ENCODE measurements at places on chromosomes 11 and 22.
A peak's percentile ranks its signal among the peaks of the same experiment; 100 is the strongest.

DNA sequence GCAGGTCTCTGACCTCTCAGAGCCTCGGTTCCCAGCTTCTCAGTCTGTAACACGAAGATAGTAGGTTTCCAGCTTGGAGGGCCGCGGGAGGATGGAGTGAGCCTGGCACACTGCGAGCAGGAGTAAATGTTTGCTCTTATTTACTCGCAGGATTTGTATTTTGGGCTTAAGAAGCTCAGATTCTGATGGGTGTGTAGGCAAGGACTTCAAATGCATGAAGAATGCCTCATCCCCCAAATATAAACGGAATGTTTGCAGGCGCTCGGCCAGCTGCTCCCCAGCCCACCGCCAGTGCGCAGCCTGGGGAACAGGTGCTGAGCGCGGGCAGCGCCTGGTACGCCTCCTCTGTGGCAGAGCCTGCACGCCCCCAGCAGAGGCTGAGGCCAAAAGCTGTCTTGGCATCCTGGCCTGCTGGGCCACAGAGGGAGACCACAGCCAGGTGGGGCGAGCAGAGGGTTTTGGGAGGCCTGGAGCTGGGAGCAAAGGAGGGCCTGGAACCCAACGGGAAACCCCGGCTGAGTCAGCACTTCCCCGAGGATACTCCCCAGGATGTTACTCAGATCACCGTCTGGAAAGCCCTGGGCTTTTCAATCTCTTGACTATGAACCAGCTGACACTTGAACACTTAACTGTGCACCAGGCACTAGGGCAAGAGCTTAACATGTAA lies 9.4 kb downstream of the EHD1 start:
- DNase-seq, result no peak

- no peak for DNase-seq
Measured at GRCh38 chr11:27254744-27255446, 108.1 kb downstream of the CCDC34 start.

DNA sequence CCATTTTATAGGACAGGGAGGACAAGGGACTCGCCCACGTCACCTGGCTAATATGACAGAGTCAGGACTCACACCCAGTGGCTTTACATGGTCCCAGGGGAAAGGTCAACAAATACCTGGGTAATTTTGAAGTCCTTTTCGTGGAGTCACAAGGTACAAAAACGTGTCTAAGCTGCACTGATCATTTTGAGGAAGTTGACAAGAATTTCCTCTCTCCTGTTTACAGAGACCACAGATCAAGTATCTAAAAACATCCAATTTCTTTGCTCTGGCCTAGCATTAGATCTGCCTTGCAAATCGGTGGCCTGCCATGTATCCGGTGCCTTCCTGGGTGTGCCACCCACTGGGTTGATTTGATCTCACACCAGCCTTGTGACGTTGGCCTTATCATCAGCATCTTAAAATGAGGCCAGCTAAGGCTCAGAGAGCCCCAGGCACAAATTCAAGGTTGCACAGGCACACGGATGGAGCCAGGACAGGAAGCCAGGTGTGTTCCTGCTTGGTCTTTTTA lies 17.6 kb downstream of the GDPD5 start:
- no peak for DNase-seq

GRCh38 chr11:102325088-102325487 lies 7.8 kb downstream of the BIRC3 start:
- no peak for DNase-seq

DNA sequence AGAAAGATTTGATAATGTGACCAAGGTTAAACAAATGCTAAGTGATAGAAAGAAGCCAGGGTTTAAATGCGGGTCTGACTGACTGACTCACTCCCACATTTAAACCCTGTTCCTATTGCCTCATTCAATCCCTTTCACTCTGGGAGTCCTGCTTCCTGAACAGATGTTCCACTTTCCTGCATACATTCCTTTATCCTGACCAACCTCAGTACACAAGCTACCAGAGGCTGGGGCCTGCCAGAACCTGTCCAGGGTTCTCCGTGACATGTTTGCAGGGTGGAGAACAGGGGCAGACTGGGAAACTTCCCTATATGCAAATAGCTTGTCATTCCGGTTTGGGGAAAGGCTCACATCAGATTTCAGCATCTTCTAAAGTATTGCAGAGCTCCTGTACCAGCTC lies 3.0 kb upstream of the ANKK1 start:
- DNase-seq, result no peak

- DNase-seq, result no peak
Measured at GRCh38 chr11:2825261-2825888, 60.2 kb downstream of the CDKN1C start.

GRCh38 chr11:8828046-8828445 lies 82.9 kb upstream of the AKIP1 start:
- no peak for DNase-seq

DNA sequence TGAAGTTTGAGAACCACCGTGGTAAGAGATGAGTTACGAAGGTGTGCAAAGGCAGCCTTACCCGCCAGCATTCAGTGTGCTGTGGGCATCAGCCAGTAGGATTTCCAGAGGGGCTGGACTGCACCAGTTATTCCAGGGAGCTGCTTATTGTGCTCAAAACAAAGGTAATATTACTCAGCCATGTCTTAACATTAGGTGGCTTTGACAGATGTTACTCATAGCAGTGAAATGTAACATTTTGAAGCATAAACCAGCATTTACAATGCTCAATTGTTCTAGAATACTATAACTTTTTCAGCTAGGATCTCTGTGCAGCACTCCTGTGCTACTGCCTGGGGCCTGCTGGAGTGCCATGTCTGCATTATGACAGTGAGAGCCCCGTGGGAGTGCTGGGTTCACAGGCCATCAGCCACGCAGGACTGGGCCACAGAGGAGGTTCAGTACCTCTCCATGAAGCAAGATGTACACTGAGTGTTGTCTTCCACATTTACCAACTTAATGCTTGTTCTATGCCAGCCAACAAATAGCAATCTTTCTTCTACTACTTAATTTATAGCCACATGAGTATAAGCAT lies 238.1 kb downstream of the CADM1 start:
- DNase-seq, result no peak

DNA sequence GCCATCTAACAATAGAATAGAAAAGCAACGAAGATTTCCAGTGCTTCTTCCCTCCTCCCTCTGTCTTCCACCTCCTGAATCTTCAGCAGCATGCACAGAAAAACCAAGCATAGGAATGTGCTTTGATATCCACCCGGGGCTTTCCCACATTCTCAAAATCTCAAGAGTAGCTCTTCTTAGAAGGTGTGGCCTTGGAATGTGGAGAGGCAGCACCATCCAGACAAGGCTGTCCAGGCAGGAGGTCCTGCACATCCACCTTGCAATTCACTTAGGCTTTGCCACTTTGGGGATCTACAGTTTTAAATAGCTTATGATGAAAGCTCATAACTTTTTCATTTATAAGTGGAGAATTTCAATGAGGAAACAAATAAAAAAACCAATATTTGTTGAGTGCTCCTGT lies 72.9 kb downstream of the KIRREL3 start:
- no peak for DNase-seq

GRCh38 chr11:59523541-59523940 lies 12.2 kb downstream of the OR4D9 start:
- no peak for DNase-seq

- DNase-seq, result no peak
Measured at GRCh38 chr11:23212807-23213206, 352.5 kb upstream of the CCDC179 start.

DNA sequence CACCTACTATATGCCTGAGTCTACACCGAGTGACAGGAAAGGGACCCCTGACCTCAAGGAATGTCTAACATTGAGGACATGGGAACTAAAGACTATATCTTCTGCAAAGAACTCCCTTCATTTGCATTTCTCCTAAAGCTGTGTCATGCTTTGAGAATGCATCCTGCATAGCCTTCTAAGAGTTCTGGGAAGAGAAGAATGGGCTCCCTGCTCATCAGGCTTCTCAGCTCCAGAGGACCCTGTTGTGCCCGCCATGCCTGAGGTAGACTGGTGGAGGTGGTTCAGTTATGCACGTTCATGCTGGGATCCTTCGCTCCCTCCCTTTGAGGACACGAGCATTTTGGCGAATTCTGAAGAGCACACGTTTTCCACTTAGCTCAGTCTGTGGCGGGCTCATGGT lies 63.3 kb downstream of the GRIK4 start:
- DNase-seq, result no peak

GRCh38 chr11:67367761-67368227 lies 5.6 kb downstream of the CLCF1 start:
- no peak for DNase-seq

GRCh38 chr11:119990309-119991021 lies 147.4 kb downstream of the TRIM29 start:
- DNase-seq, result no peak

DNA sequence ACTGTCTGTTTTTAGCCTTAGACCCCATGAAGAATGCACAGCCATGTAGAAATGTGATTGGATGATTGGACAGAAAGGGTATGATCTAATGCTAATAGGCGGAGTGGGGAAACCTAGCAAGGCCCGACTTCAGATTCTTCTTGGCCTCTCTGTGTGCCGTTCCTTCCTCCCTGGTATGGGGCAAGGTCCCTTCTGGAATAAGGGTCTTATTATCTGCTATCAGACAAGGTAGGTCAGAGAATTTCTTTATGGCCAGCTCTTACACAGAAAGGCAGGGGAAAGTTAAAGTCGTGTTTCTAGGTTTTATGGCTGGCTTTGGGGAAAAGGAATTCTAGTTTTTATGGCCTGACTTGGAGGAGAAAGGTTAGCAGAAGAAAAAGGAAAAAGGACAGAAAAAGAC lies 30.6 kb downstream of the DBX1 start:
- DNase-seq, result no peak

GRCh38 chr22:36457688-36458450 lies 23.6 kb downstream of the TXN2 start:
- no peak for DNase-seq

GRCh38 chr11:134512571-134513538 lies 100.8 kb upstream of the B3GAT1 start:
- no peak for DNase-seq

- peak; percentile 2 for DNase-seq
Measured at GRCh38 chr22:45290410-45290936, 5.7 kb downstream of the UPK3A start.

DNA sequence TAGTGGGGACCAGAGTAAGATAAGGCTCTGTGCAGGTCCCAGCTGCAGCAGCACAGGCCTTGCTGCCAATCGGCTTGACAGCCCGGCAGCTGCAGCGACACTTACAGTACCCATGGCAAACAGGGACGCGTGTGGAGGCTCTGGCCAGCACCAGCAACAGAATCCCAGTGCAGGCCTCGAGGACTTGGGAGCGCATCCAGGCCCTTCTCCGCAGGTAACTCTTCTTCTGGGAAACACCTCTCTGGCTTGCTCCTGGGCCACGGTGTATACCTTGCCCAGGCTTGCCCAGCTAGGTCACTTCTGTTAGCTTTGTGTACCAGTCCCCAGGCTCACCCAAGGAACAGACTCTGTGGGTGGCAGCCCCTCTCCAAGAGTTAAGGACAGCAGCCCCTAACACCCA lies 126.7 kb downstream of the CTTN start:
- no peak for DNase-seq

DNA sequence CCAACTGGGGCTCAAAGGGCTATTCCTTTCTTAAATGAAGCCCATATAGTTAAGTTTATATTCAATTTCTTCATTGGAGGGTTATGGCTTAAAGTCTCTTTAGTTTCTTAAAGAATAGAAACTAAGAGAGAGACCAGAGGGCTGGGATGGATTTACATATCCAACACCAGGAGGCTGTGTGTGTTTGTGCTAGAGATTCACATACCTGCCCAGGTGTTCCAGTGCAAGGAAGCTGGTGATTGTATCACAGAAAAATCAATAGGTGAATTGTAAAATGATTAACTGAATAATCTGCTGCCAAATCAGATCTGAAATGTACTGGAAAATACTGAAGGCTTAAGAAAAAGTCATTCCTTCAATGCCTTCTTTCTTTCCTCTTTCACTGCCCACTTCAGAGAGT lies 148.2 kb upstream of the BDNF start:
- DNase-seq, result no peak

DNA sequence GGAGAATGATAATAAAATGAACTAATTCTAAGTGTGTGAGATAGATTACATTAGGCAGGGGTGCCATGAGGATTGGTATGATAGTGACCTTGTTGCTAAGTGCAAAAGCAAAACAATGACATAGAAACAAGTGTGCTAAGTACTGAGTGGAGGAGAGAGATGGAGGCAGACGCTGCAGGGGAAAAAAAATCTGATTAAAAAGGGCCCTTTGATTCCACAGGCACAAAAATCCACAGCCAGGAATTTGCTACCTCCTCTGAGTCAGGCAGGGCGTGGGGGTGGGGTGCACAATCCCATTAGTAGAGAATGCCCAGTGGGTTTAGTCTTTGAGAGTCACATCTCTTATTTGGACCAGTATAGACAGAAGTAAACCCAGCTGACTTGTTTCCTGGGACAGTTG lies at the start of gene CNTF:
Gene CNTF, plus strand, starts transcription at position 322 of the 400 bp plus-strand sequence. CDS start 88 bp downstream, outside the sequence.
- DNase-seq, result no peak

DNA sequence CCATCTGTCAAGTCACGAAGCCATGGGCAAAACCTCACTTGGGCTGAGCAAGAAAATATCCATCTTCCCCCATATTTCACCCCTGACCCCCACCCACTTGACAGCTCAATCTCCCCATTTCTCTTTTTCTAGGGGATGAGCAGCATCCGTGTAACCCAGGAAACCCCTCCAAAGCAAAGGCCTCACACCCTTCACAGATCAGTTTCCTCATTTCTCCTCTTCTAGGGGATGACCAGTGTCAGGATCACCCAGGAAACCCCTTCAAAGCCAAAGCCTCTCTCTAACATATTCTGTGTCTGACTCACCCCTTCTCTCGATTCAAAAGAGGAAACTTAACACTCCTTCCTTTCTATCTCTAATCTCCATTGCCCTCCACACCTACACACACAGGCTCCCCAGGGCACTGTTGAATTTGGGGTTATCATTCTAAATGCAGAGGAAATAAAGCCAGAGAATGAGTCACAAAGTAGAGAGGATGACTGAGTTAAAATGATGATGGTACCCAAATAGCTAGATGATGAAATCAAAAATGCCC lies 439.7 kb downstream of the BUD13 start:
- DNase-seq, result no peak

DNA sequence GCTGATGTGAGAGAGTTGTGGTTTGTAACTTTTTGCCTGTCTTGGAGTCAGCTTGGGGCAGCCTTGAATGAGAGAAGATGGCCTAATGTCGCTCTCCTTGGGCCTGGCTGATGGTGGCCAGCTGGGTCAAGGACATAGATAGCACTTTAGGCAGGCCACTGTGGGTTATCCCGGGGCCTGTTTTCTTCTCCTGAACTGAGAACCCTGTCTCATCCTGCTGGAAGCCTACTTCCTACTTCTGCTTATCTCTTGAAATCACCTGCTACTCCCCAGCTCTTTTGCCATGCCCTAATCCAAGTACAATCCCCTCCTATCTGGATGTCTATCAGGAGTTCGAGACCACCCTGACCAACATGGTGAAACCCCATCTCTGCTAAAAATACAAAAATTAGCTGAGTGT lies 49.5 kb downstream of the OSBP2 start:
- no peak for DNase-seq

GRCh38 chr11:31986201-31986889 lies 104.5 kb upstream of the RCN1 start:
- no peak for DNase-seq

- DNase-seq, result peak; percentile 70
Measured at GRCh38 chr22:48528221-48528915, 1299.3 kb downstream of the BRD1 start.

- no peak for DNase-seq
Measured at GRCh38 chr22:50459496-50460140, 15.2 kb downstream of the SBF1 start.

All from NCI-H748 treated with DMSO at 0.1 percent for 48 hours (cell line).